ENCODE measurements at places on chromosomes 5 and 9. TPM values are rescaled to one million over a fixed set of nuclear protein-coding genes. Genes with fewer than 3 reads are reported as not detected.

Gene OR2V1
- not detected for total RNA-seq

Gene CARTPT
- not detected for total RNA-seq

Gene PPP3R2
- total RNA-seq: not detected

Gene SPATA31A1
- total RNA-seq: not detected

Gene FCHO2
- total RNA-seq: 89.9 TPM

Gene GPR150
- 0.18 TPM for total RNA-seq

Gene ZNF300
- 2.0 TPM for total RNA-seq

Gene SV2C
- 0.32 TPM for total RNA-seq

Gene KCNV2
- total RNA-seq: not detected

Gene TMEM232
- 11.4 TPM for total RNA-seq

Gene OBP2B
- not detected for total RNA-seq
